ENCODE measurements at places on chromosomes 1 and 21.

GRCh38 chr1:155006601-155007101, 4.0 kb downstream of the ZBTB7B start:
- DNase-seq = no peak

DNA sequence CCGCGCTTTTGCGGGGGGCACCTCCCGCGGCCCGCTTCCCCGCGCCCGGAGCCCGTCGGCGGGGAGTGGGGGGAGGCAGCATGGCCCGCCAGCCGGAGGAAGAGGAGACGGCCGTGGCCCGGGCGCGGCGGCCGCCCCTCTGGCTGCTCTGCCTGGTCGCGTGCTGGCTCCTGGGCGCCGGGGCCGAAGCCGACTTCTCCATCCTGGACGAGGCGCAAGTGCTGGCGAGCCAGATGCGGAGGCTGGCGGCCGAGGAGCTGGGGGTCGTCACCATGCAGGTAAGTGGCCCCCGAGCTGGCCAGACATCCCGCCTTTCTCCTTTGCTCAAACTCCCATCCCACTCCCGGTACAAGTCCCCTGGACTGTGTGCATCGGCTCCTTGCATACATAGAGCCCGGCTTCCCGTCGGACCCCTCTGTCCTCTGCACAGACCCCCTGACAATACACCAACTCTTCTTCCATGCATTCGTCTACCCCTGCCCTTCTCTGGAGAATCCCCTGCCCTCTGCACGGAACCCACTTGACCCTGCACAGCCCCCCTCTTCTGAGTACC, 812 bp downstream of the CACHD1 start:
- peak; percentile 21 for DNase-seq

DNA sequence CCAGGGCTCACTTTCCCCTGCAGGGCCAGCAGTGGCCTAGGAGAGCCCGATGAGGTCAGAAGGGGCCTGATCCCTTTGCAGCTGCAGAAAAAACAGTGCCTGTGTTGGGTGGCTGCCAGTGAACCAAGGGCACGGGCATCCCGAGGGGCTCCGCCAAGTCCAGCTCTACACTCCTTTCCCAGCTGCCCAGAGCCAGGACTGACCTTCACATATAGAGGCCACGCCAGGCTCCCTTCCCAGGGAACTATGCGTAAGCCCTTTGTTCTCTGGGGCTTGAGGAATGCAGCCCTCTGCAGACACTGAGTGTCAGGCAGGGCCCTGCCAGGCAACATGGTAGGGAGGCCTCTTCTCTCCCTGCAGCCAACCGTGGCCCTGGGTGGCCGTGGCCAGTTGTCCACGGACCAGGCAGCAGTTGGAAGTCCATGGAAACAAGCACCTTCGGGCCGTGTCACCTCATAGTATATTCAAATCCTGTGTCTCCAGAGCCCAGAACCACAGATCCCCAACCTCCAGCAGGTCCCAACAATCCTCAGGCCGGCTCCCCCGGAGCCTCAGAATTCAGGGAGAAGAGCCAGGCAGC, 194.0 kb downstream of the NPHP4 start:
- DNase-seq = no peak

- DNase-seq = no peak
These were observed 138.3 kb downstream of the PGBD5 start for GRCh38 chr1:230287674-230288315.

DNA sequence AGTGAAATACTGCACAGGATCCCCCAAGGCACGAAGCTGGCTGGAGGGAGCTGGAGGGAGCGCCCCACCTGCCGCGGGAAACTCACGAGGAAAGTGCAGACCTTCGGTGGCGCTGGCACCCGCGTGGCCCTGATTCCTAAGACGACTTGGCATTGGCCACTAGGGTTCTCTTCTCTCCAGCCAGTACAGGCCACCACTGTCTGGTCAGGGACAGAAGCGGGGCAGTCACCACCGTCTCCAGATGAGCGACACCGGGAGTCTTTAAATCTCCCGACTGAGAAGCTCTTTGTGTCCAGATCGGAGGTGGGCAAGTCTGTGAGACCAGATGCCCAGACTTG, 19.2 kb upstream of the CHIA start:
- DNase-seq = no peak

DNA sequence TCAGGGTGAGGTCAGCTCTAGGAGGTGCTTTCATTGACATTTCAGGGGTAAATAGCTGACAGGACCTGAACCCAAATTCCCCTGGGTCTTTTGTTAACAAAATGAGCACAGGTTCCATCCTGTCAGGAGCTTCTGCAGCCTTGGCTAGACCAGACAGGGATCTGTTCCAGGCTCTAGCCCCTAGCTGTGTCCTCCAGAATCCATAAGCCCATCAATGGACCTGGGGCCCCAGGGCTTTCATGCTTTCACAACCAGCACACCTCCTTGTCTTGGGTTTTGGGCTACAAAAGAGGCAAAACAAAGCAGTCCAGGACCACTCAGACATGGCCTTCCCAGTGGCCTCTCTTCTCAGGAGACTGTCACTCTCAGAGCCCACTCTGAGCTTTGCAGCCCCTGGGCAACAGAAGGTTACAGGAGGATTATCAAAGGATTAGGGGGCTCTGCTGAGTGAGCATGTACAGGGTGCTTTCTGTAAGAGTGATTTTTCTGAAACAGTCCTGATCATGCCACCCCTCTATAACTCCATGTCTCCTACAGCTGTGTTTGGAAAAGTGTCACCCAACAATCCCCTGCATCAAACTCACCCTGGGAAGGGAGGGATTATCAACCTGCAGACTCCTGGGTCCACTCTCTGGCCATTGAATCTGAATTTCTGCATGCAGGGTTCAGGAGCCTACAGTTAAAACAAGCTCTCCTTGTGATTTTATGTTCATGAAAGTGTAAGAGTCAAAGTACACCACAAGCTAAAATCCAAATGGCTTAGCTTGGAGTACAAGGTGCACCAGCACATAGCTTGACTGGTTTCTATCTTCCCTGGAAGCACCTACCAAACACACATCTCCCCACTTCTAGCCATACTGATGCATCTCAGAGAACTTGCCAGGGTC, 67.7 kb upstream of the GCLM start:
- peak; percentile 51 for DNase-seq

DNA sequence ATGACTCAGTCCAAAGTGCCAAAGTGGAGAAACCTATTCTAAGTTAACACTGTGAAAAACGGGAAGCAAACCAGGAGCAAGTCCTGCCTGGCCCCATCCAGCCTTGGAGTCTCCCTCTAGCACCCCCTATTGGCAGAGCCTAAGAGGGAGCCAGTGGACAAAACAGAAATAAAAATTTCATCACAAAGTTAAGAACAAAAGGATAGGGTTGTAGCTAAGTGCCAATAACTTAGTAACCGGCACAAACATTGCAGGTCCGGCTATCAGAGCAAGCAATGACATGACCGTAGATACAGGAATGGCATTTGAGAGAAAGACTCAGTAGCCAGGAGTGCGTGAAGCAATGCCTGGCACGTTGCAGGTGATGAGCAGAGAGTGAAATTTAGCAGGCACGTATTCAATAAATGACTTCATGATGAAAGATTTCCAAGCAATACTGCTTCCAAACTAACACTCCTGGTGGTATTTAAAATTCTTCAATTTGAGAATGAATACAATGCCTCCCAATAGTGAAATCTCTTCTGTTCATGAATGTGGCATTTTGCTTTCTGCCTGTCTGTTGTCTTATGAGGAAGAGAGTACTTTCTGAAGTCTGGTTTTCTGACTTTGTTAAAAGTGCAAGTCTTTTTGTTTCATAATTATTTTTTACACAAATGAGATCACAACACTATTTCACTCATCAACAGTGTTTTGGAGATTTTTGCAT, 391.0 kb downstream of the OMA1 start:
- DNase-seq = no peak

DNA sequence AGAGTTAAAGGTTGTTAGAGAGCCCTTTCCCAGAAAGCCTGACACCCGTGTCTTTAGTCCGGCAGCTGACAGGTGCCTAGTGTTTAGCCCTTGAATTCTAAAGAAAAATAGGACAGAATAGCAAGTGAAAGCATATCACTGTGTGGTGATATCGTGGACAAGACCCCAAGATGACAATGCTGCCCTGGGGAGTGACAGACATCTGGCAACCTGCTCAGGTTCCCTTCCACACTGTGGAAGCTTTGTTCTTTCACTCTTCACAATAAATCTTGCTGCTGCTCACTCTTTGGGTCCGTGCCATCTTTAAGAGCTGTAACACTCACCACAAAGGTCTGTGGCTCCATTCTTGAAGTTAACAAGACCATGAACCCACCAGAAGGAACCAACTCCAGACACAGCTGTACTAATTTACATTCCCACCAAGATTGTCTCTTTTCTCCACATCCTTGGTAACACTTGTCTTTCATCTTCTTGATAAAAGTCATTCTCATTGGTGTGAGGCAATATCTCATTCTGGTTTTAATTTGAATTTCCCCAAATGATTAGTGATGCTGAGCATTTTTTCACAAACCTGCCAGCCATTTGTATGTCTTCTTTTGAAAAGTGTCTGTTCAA, 107.6 kb upstream of the SGIP1 start:
- DNase-seq = no peak

GRCh38 chr1:241423541-241424479, 66.8 kb upstream of the RGS7 start:
- DNase-seq = no peak

GRCh38 chr1:43373066-43373940, 5.5 kb upstream of the ELOVL1 start:
- no peak for DNase-seq

DNA sequence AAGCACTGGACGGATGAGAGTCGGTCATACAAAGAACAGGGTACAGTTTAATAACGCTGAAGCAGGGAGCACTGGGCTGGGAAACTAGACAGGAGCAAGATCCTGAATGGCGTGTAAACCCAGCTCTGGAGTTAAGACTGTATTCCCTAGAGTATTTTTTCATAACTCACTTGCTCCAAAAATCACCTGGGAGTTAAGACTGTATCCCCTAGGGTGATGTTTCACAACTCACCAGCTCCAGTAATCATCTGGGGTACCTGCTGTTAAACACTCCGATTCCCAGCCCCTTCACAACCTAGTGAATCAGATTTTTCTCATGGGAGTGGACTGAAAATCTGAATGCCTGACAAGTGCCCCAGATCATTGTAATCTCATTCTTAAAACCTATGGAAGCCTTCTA, 123.2 kb downstream of the MAB21L3 start:
- no peak for DNase-seq

- DNase-seq = no peak
These were observed 132.1 kb downstream of the RHOU start for GRCh38 chr1:228867108-228867950.

DNA sequence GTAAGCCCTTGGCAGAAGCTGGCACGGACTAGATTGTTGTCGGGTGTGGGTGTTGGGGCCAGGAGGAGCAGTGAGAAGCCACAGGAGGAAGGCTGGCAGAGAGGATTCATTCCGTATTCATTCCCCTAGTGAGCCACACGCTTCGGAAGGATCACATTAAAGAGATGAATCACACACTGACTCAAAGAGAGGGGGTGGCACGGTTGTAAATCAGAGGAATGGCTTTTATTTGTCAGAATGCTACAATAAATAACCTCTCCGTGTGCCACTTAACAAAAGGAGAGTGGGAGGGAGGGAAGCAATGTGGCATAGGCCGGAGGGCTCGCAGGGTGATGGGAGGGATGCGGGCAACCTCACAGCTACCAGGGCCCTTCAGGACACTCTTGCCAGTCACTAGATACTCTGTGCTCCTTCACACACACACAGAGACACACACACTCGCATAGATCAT, 135.5 kb downstream of the HIVEP3 start:
- DNase-seq = no peak

GRCh38 chr21:36504067-36505058, 24.4 kb upstream of the CLDN14 start:
- DNase-seq = no peak

- no peak for DNase-seq
These were observed 605.8 kb upstream of the ADAMTS5 start for GRCh38 chr21:27572696-27573095.

GRCh38 chr1:227343727-227344551, 25.6 kb upstream of the CDC42BPA start:
- DNase-seq = no peak

DNA sequence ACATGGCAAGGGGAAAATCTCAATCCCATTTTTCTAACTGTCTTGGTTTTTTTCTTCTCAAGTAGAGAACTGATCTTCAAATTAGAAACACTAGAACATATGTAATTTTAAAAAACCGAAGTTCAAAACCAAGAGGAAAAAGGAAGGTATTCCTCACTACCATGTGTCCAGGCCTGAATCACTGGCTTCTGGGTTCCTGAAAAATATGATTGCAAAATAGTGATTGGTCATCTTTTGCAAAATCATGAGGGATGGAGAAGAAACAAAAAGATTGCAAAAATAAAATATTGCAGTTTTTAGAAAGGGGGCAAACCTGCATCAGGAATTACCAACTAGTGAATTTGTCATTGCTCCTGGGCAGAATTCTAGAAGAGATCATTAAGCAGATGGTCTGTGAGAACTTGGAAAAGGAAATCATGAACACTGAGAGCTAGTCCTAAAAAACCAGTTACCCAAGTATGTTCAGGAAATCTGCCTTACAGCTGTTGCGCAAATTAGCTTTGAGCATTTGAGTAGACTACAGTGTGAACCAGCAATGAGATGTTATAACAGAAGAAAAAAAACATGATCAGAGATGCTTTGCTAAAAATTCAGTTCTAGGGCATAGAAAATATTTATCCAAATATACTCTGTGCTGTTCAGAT, 49.4 kb downstream of the SPATA46 start:
- no peak for DNase-seq

DNA sequence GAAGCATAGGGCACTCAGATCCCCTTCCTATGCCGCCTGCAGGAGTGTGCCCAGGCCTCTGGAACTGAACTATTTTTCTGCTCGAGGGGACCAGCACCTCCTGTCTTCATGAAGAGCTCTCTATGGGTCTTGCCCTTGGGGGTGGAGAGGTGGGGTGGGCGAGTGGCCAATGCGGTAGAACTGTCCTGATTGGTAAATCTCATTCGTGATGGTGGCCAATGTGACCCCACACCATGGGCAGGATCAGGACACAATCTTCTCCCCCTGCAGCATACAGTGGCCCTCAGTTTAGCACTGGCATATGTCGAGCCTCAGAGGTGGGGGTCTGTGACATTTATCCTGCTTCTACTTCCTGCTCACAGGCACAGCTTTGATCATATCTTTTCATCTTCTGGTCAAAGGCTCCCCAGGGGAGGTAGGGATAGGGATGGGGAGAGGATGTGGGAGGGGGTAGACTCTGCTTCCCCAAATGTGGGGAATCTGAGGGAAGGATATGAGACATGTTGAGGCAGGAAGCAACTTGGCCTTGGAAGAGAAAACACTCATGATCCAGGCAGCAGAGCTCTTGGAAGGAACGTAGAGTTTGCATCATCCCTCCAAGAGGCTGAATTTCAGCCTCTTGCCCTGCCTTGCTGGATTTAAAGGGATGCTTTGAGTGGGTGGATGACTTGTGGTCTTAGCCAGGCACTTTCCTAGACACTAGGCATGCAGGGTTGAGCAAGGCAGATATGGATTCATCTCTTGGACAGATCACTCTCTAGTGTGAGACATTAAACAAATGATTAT, 81.8 kb downstream of the LAMC2 start:
- no peak for DNase-seq

GRCh38 chr1:3435666-3436065, 18.8 kb upstream of the ARHGEF16 start:
- DNase-seq = no peak

- DNase-seq = no peak
These were observed 167.6 kb upstream of the ADAMTS5 start for GRCh38 chr21:27134516-27134915.

GRCh38 chr1:111228748-111229126, 1.2 kb downstream of the CHI3L2 start:
- DNase-seq = no peak

Data from D721Med (cell line).